ENCODE measurements at places on chromosomes 11 and 22.

DNA sequence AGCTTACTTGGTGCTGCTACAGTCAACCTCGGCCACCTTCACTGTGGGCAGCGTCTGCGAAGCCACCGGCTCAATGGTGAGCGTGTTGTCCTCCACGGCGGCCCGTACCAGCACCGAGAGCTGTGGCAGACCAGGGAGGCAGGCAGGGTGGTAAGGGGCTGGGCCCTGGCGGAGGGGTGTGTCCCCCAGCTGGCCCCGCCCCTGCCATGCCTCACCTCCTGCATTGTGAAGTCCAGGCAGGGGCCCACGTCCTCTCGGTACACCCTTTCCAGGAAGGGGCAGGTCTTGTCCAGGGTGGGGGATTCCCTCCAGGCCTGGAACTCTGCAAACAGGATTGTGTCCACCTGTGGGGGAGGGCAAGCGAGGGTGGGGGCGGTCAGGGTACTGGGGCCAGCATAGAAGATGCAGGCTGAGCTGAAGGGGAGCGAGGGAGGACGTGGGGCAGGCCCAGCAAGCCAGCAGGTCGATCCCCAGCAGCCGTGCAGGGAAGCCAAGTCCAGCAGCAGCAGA lies 12.8 kb downstream of the RAB3IL1 start:
- no peak for DNase-seq

GRCh38 chr11:61973476-61974162 lies 6.2 kb upstream of the FTH1 start:
- DNase-seq: peak; percentile 53

- no peak for DNase-seq
Observed at GRCh38 chr11:134665188-134665535, 253.1 kb upstream of the B3GAT1 start.

DNA sequence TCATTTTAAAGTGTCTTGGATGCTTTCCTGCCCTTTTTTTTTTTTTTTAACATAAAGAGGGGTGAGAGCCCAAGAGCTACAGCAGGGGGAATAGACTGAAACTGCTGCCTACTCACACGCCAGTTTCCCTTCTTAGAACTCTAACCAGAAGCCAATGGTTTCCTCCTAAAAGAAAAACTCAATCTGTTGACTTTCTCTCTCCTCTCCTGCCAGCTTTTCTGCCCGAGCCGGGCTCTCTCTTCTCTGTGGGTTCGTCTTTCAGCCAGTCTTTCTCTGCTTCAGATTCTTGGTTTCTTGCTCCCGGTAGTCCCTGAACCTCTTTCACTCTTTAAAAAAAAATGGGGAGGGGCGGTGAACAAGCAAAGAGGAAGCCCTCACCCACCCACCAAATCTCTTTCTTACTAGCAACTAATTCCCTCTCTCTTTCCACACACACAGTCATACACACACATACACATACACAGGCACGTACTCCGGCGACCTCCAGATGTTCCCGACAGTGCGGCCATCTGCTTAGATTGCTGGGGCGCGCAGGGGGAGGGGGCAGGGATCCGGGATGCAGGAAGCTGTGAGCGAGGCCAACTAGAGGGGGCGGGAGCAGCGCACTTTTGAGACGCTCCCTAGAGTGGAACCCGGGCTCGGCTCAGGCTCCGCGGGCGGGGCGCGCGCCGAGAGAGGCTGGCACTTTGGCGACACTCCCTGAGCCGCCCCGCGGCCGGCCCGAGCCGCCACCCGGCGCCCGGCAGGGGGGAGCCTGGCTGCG lies 444 bp upstream of the TSKU start:
- peak; percentile 76 for DNase-seq

GRCh38 chr11:62556875-62557631 lies 10.4 kb upstream of the AHNAK start:
- no peak for DNase-seq

DNA sequence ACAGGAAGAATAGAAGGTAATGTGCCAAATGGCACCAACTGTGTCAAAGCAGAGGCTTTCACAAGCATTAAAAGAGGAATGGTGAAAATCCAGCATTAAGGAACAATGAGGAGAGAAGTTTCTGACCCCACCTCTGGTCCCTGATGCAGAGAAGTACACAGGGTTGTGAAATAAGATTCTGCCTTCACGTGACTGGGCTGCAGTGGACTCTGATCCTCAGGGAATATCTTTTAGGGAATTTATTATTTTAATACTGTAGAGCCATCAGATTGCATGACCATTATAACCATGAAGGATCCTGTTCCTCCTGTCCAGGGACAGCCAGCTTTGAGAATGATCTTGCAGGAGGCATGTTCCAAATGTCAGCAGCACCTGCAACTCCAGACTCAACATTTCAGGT lies 74.4 kb upstream of the FAR1 start:
- no peak for DNase-seq
